OCI-LY7 (cell line): ENCODE measurements at places on chromosomes 3 and 15. TPM values are rescaled to one million over a fixed set of nuclear protein-coding genes. Genes with fewer than 3 reads are reported as not detected.

Gene KBTBD13
- total RNA-seq: not detected in 2 replicates

Gene XIRP1
- total RNA-seq: not detected in 2 replicates

Gene CSTA
- 0.70 TPM in 1 of 2 replicates, not detected in the other for total RNA-seq

DNA sequence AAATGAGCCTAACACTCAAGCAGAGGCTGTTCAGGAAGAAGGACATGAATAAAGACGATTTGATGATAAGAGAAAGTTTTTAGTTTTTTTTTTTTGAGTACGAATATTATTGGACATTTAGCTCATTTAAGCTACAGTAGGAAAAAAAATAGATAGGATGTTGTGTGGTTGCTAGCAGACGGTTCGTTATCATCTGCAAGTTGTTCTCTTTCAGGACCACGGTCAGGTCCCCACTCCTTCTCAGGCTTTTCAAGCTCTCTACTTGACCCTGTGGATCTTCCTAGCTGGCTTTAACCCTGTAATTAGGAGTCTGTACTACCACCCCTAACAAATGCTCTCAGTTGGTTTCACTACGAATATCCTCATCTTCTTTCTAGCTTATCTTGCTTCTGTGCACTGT is 1.1 kb downstream of the KCNH8 start:
- DNase-seq: peak; percentile 44

DNA sequence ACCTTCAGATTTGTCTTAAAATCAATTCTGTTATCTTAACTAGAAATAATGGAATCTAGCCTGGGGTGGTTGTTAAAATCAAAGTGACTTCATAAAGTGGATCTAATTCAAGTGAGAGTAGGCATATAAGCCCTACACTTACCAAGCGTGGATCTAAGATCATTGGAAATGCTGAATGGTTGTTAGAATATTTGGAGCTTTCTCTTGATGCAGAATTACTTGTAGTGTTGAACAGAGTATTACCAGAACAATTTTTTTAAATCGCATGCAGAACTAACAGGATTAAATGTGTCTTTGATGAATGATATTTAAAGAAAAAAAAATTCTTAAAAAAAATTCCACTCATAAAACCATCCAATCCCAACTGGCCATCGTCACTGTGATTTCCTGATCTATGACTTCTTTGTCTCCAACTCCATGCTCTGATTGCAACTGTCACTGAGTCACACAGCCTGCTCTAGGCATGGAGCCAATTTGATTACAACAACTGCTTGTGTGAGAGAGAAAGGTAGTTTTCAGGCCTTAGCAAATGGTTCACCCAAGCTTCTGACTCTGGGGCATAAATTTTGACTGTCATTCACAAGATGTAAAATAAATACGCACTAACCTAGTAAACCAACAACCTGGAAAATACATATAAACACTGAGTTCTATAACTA is 25.9 kb upstream of the SPRED1 start:
- no peak for DNase-seq

GRCh38 chr15:42165106-42165505 is 8.7 kb upstream of the PLA2G4F start:
- DNase-seq: no peak

GRCh38 chr3:124352149-124352539 is 360.2 kb upstream of the ROPN1 start:
- DNase-seq: no peak

- no peak for DNase-seq
Measured at GRCh38 chr3:87175732-87176131, 51.4 kb upstream of the CHMP2B start.
